NCI-H1930 (cell line): ENCODE measurements at places on chromosomes 13 and 19.
A peak's percentile ranks its signal among the peaks of the same experiment; 100 is the strongest.

DNA sequence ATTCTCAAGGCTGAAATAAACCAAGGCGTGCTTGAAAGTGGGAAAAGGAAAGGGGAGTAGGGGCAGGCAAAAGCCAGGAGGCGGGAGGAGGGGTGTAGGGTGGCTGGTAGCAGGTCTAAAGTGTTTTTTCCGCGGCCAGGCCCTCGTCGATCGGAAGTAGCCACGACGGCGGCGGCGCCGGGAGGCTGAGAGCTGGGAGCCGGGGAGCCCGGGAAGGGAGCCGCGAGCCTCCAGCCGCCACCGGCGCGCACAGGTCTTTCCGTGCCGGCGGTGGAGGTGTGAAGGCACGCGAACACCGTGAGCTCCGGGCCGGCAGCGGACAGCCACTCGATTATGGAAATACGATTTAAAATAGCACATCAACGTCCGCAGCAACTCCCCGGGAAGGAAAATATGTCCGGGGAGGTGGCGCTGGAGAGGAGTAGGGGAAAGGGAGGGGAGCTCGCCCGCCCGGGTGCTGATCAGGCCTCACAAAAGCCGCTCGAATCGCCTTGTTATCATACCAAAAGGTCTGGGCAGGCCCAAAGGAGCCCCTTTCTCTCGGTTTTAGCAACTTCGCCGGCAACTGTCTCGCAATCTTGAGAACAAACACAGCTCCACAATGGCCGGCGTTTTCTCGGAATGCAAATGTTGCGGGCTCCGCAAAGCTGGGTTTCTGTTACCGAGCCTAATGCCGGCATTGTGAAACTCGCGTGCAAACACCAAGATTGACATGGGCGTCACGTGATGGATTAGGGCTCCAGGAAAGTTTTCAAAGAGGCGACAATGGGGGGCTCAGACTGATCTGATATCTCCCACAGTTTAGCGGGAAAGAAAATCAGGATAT lies 2.9 kb upstream of the PCDH8 start:
- DNase-seq = peak; percentile 38

DNA sequence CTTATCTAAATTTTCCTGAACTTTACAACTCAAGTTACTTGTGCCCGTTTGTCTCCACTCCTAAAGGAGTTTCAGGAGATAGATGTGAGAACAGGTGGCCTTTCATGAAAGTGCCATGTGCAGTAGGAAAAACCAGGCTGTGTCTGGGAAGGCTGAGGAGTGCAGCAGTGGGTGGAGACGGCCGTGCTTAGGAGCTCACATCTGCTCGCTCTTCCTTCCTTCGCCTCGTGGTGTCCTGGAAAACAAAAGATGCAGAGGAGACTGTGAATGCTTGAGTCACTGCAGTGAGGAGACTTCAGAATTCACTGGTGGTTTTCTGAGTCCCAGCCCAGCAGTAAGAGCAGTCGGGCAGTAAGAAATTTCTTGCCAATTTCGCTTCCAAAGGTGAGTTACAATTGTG lies 138.4 kb upstream of the RNF113B start:
- DNase-seq = no peak

- DNase-seq = no peak
These were observed 3.7 kb downstream of the PLEKHF1 start for GRCh38 chr19:29668746-29669609.

GRCh38 chr19:40420766-40421765 lies 4.7 kb downstream of the SERTAD1 start:
- DNase-seq = peak; percentile 79

DNA sequence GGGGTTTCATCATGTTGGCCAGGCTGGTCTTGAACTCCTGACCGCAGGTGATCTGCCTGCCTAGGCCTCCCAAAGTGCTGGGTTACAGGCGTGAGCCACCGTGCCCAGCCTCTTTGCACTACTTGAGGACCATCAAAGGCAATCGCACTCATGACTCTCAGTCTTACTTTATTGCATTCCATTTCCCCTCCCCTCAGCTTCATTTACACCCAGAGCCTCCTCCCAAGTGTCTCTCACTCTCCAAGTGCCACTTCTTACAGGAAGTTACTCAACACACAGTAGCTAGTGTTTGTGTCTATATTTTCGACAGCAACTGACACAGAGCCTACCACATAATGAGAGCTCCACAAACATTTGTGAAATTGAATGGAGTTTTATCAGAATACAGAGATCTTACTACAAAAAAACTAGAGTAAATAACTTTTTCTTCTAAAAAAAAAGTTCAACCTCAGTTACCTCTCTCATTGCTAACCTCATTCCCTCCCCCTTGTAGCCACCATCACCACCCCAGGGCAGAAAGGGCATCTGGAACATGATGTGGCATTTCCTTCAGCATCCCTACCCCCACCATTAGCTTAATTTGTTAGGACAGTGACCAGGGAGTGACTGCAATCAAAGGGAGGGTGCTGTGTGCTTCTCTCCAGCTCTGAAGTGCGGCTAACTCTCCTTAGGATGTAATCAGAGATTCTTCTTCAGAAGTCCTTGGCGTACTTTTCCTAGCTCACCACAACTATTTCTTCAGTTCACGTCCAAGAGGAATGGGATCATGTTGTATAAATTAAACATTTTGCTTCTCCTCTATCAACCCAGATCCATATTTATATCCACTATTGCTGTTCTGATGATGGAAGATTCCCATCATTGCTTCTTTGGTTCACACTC lies 17.0 kb upstream of the RUBCNL start:
- no peak for DNase-seq

DNA sequence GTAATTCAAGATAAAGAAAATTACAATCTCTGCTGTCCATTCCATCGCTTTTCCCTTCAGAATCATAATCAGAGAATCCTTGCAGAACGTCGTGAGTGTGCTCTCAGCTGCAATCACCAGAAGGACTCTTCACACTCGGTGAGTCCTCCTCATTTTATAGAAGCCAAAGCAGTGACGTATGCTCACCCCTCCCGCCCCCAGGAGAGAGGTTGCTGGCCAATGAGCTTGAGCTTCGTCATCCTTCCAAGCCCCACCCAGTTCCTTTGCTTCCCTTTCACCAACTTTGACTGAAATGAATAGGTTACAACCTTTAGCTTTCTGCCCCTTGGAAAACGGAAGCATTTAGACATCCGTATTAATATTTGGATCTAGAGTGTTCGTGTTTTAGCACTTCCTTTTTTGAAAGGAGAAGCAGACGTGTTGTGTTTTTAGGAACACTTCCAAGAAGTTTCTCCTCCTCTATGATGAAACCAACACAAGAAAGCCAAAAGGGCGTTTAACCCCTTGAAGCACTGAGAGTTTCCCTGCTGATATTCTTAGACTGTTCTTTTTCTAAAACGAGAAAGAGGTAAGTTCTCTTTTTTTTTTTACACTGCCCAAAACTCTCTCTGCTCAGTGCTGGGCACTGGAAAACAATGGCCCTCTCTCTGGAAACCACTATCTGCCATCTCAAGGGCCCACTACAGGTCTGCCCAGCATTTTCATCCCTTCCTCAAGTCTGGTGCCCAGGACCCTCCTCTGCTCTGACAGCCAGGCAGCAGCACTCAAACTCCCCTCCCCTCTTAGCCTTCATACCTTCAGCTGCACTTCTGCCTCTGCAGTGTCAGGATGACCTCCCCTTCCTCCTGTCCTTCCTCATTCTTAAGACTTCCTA lies 44.3 kb upstream of the CEACAM21 start:
- peak; percentile 41 for DNase-seq

DNA sequence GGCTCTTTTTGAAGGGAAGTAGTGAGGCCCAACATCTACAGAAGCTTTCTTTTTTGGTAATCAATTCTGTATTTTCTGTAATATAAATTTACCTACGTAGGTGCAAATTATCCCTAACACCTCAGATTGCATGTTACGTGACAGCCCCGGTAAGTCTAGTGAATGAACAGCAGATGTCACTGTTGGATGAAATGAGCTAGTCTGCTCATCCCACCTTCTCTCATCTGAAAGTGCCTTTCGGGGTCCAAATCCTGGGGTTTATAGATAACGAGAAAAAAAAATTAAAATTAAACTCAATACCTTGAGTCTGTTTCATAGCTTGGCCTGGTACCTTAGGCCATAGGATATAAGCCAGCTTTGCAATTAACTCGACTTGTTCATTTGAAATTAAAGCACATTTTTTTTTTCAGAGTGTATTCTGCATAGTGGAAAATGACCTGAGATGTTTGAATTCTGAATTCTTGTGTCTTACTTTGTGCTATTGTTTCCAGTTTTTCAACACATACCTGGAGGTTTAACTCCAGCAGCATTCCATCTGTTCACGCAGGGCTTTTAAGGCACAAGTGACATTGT lies 548.2 kb downstream of the GPC5 start:
- DNase-seq = no peak

DNA sequence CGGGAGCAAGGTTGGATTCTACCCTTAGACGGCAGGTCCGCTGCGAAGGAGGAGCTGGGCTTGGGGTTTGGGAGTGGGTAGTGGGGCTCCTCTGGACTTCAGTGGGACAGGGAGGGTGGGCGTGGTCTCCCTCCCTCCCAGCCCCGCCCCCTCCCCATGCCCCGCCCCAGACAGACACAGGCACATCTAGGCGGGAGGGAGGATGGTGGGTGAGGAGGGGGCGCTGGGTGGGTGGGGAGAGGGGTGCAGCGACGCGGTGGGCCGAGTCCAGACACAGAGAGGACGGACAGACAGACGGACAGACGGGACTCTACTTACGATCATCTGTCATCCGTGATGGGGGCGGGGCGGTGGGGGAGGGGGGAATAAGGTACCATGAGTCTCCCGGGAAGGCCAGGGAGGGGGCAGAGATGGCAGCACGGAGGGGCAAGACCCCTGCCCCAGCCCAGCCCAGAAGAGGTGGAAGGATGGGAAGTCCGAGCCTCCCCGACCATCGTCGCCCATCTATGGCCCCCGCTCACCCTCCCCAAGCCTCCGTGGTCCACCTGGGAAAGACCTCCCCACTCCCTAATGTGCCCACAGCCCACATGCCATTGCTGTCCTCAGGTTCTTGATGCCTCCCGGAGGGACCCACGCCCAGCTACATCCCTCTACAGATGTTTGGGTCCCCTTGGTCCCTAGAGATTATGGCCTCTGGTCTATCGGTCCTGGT lies 64.8 kb downstream of the UNC13A start:
- no peak for DNase-seq

- DNase-seq = no peak
These were observed 926 bp downstream of the ZNF587 start for GRCh38 chr19:57850553-57851017.

DNA sequence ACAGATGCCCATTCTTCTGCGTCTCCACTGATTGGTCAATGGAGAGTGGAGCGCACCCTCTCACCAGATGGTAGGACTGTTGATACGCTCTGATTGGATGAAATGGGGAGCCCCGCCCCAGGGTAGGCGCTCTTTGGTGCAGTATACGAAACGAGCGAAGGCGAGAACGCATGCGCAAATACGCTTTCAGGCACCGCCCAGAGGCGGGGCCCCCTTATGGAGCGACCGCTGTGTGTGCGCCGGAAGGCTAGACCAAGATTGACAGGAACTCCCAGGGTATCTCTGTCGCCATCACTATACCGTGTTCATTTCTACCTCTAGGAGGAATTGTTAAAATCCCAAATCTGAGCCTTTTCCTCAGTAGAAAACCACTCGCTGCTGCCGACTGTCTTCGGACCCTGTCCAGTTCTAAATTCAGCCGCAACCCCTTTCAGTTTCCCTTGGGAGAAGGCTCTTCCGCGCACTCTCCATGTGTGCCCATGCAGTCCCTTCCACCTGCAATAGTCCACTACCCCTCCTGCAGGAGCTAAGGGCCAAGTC lies 720 bp upstream of the HNRNPL start:
- no peak for DNase-seq

GRCh38 chr19:48400018-48400742 lies 6.7 kb downstream of the GRIN2D start:
- peak; percentile 87 for DNase-seq

DNA sequence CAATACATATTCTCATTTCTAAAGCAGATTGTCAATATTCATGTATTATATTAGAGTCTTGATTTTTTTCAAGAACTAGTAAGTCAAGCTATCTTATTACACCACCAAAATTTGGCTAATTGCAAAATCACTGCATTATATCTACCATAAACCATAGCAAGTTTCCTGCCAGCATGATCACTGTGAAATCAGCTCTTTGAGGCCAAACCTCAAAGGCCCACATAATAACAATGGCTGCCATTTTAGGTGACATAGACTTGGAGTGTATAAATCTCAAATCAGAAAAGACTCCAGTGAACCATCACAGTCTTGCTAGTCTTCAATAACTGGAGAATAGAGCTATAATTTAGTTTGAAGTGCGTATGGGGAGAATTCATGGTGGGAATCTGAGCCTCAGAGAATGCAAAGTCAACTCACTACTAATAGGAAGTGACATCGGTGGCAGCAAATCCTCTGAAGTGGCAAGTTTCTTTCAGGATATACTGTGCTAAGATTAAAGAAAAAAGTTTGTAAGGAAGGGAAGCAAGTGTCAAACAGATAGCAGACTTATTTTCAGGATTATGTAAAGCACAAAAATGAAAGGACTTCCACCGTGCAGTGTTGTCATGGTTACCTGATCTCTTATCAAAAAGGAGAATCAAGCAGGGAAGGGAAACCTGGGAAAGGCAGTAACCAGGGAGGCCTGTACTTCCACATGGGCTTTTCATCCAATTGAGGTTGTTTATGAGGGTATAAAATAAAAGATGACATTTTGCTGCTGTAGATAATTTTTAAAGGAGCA lies 117.4 kb upstream of the FNDC3A start:
- no peak for DNase-seq

- DNase-seq = no peak
These were observed 56.0 kb downstream of the ZAR1L start for GRCh38 chr13:32259116-32259515.
